ENCODE measurements at places on chromosomes 12 and 14. TPM values are rescaled to one million over a fixed set of nuclear protein-coding genes. Genes with fewer than 3 reads are reported as not detected.

GRCh38 chr12:90970471-90970870 is 15.5 kb upstream of the CCER1 start:
- no peak for DNase-seq

GRCh38 chr14:24518851-24519250 is 10.8 kb upstream of the CMA1 start:
- no peak for DNase-seq

DNA sequence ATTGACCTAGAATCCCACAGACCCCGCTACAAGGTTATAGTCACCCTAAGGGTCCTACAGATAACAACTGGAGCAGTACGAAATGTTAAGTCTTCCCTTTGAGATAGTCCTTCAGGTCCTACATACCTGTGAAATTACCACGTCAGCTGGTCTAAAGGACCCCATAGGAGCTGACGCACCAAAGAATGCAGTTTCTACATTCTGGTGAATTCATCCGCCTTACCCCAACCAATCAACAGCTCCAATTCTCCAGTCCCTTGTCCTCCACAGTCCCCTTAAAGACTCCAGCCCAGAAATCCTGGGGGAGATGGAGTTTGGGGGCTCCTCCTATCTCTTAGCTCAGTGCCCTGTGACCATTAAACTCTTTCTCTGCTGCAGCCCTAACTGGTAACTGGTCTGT is 36.2 kb upstream of the PRMT8 start:
- no peak for DNase-seq

- no peak for DNase-seq
Observed at GRCh38 chr14:68663385-68664076, 129.3 kb downstream of the ZFP36L1 start.

DNA sequence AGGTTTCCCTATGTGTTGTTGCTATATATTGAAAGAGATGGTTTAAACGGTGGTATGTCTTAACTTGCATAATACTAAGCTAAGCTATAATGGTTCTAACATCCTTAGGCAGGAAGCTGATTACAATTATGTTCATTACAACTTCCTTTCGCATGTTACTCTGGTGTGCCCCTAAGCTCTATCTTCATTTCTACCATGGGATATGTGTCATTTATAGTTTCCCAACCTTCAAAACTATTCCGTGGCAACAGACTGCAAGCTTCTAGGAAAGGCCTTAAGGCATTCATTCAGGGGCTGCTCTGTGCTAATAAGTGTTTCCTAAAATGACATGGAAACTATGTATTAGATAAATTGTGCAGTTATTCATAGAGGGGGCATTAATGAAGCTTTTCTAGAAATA is 294.6 kb downstream of the GXYLT1 start:
- DNase-seq, result no peak

DNA sequence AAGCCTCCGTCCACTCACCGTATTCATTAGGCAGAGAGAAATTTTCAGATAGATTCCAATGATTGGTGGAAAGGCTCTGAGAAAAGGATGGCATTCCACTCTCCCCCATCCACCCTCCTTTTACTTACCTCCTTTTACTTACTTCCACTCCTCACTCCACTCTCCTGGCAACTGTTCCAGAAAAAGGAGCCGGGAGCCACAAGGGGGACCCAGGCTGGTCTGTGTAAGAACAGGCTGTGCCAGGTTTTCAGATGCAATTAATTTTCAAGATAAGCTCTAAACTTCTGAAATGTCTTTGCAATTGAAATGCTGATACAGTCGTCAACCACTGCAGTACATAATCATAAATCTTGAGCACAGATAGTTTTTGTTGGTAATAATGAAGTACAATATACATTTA is 248.8 kb downstream of the ANO6 start:
- no peak for DNase-seq

DNA sequence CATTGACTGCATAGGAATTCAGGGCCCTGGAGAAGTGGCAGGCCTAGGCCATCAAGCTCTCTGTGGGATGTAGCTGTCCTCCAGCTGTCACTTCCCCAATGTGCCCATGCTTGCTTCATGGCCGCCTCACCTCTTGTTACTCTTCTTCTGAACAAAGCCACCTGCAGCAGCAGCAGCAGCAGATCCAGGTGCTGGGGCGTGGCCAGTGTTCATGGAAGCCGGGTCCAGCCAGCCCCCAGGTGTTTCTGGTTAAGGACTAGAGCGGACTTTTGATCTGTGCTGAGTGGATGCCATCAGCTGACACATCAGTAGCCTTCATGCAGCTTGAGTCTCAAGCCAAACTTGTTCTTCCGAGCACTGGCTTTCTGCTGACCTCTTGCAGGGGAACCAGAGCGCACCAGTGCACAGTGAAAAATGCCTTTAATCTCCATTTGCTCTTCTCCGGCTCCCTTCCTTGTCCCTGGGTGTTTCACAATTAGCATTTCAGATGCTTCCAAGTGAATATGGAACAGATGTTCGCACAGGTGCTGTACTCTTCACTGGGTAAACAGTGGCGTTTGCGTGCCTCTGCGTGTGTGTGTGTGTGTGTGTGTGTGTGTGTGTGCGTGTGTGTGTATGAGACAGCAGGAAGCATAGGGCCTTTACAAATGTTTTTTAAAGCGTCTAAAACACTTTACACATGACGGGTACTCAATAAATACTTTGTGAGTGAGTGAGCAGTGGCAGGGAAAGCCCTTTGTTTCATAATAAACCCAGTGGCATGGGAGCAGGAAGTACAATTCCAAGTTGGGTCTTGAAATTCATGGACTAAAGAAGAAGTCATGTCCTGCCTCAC is 20.1 kb downstream of the TPCN1 start:
- no peak for DNase-seq

- DNase-seq, result no peak
Observed at GRCh38 chr12:130214686-130215395, 52.6 kb downstream of the FZD10 start.

CLEC1B gene
- polyA plus RNA-seq, result 0.19 TPM

PDE3A gene
- 7.9 TPM for polyA plus RNA-seq

DNA sequence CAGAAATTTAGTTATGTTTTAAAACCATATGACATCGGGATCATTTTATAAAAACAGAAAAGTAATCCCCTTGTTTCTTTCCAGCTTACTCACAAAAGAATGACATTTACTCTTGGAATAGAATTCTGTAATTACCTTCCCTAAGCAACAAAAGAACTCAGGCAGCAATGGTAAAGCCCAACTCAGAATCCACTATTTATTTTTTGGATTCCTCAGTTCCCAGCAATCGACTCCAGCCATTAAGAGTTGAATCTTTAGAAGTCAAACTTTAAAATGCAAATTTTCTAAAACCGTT is 65.9 kb downstream of the FOXN3 start:
- DNase-seq, result no peak

DCAF5 gene
- polyA plus RNA-seq, result 44.0 TPM

DHRS2 gene
- polyA plus RNA-seq, result 0.11 TPM

GRCh38 chr12:121849665-121850064 is 9.0 kb downstream of the HPD start:
- DNase-seq, result no peak
